ENCODE measurements at places on chromosomes 6 and 20.

DNA sequence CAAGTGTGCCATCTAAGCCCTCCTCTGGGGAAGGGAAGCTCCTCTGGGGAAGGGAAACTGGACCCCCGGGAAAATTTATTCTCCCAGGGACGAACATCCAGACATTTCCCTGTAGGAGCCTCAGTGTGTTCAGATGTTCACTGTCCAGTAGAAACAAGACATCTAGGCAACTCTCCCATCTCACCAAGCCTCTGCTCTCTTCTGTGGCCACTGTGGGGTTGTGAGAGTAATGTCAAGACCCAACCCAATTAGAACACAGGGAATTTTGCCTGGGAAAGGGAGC, 3.6 kb upstream of the PTGIS start:
- no peak for DNase-seq

- no peak for DNase-seq
These were observed 249.3 kb downstream of the TBX18 start for GRCh38 chr6:84515067-84515466.

DNA sequence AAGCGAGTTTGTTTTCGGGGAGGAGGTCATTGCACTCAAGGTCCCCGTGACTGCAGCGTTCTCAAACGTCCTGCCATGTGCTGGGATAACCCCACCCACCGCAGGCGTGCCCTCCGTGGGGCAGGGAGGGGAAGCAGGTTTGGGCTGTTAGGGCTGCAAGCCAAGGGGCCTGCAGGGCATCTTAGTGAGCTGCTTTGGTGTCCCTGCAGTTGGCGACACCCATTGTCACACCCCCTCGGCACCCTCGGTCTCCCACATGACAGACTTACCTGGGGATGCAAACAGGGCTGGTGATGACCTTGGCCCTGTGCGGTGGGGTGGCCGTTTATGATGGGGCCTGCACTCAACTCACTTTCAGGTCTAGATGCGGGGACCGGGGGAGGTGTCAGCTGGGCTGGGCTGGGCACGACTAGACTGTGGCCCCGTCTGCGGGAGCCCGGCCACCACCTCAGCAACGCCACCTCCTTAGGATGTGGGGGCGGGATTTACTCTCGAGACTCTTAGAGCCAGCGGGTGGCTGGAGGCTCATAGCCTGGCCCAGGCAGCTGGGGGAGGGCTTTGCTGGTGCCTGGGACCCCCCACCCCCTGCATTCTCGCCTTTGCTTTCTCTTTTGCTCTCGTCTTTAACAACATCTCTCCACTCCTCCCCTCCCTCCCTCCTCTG, 6.5 kb upstream of the GATA5 start:
- DNase-seq, result no peak

DNA sequence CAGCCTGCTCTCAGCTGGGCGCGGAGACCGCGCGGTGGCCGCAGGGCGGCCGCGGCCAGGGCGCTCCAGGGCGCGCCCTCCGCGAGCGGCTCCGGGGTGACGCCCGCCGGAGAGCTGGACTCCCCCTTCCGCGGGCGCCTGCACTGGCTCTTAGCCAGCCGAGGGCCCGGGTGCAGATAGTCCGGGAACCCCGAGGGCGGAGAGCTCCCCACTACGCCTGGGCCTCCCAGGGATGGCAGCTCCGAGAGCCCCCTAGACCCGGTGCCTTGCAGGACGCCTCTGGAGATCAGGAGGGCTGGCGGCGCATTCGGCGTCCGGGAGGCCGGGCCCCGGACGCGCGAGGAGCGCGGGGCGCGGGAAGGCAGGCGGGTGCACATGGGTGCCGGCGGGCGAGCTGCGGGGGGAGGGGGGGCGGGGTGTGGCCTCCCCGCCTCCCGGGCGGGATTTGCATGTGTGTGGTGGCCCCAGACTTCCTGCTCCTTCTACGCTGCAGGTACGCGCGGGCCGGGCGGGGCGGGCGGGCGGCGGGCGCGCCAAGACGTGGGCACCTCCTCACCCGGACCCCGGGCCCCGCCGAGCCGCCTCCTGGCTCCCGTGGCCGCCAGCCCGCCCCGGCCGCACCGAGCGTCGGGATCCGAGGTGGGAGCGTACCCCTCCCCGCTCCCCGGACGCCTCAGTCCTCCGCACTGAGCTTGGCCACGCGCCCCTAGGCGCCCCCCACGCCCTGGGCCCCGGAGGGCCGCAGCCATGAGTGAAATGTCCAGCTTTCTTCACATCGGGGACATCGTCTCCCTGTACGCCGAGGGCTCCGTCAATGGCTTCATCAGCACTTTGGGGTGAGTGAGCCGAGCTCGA, at the start of gene ITPR3:
Gene ITPR3 (plus strand): TSS at position 467 of the 855 bp plus-strand sequence. CDS start 281 bp downstream, at position 748.
- DNase-seq, result peak; percentile 69

DNA sequence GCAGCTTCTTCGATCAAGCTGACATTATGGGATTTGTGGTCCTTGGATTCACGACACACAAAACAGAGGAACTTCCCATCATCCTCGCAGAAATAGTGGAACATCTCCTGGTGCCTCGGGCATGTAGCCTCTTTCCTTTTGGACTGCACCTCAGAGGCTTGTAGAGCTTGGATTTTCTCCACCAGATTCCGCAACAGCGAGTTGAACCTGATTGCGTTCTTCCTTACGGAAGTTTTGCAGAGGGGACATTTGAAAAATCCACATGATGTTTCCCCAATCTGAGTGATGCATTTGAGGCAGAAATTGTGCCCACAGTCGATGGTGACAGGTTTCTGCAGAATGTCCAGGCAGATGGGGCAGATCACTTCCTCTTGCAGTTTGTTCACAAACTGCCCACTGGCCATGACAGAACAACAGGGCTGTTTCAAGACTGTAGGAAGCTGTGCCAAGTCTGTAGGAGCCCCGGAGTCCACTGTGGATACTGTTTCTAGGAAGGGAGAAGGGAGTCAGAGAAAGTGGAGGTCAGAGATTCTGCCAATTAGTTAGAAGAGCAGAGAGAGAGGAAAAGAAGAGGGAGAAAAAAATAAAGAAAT, 392 bp downstream of the TRIM31 start:
- DNase-seq, result no peak

- DNase-seq, result no peak
These were observed 51.7 kb upstream of the HSF2 start for GRCh38 chr6:122347751-122348150.

DNA sequence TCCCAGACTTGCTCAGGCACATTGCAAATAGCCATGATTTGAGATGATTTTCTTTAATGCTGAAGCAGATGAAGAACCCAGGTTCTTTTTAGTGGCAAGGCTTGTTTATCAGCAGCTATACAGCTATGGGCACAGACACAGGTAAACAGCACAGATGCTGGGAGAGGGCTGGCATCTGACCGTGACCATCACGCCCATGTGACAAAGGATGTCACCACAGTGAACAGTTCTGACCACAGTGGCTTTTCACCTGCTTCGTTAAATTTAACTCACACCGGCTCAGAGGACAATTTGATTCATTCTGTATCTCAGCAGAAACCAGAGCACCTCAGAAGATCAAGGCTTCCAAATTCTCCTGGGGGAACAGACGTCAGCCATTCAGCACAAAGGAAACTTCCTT, 142.6 kb downstream of the CDH26 start:
- no peak for DNase-seq

DNA sequence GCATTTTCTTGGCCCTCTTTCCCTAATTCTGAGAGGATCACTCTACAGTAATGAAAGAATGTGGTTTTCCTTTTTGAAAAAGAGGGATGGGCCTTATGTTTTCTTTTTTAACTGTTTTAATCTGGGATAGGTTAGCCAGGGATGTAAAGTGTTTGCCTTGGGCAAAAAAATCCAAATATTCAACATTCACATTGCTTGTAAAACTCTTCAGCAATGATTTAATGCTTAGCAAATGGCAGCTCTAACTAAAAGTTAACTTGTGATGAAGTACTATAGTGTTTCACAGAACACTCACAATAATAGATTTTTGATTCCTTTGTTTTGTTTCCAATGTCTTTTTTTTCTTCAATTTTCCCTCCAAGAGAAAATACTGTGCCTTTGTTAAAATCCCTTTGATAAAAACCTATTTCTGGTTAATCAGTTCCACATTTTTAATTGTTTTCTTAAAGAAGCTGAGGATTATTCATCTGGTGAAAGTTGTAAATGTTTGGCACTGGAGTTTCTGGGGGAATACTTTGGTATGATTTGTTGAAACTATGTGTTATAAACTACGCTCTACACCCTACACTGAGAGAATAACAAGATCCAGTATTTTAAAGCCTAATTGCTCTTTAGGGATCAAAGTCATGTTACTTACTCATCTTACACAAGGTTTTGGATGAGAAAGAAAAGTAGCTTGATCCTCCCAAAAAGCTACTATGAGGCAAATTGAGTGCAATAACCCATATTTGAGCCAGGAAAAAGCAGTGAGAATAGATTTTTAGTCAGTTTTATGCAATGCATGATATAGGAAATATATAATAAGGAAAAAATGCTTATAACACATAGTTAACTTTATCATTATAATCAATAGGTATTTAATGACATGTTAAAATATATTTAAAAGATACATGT, 335.8 kb downstream of the EPHA7 start:
- DNase-seq, result no peak

DNA sequence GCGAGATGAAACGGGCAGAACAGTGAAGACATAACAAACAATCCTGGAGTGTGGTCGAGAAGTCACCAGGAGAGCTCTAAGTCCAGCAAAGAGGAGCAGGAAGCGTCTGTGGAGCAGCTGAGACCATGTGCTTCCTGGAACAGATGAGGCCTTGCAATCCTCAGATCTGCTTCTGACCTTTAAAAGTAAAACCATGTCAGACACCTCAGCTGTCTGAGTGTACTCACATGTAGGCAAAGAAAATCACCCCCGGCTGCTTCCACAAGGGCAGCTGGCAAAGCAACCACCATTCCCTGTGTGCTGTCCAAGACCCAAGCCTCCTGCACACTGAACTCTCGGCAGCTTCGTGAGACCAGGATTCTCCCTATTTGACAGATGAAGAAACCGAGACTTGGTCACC, 76.6 kb downstream of the EDN3 start:
- DNase-seq, result no peak

DNA sequence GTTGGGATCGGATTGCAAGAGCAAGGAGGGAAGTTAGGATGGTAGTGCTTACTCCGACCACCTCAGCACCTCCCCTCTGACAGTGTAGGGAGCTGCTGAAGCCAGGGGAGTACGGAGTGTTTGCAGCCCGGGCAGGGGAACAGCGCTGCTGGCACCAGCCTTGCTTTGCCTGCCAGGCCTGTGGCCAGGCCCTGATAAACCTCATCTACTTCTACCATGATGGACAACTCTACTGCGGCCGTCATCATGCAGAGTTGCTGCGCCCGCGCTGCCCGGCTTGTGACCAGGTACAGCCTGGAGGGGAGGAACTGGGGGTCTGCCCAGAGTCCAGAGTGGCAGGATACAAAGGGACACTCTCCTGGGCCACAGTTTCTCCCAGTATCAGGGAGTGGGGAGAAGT, 2.2 kb upstream of the TOMM6 start:
- DNase-seq, result no peak

- no peak for DNase-seq
These were observed 54.5 kb downstream of the TRMT11 start for GRCh38 chr6:126040826-126041225.

- DNase-seq, result no peak
These were observed 6.5 kb downstream of the PTPRK start for GRCh38 chr6:128513878-128514277.

DNA sequence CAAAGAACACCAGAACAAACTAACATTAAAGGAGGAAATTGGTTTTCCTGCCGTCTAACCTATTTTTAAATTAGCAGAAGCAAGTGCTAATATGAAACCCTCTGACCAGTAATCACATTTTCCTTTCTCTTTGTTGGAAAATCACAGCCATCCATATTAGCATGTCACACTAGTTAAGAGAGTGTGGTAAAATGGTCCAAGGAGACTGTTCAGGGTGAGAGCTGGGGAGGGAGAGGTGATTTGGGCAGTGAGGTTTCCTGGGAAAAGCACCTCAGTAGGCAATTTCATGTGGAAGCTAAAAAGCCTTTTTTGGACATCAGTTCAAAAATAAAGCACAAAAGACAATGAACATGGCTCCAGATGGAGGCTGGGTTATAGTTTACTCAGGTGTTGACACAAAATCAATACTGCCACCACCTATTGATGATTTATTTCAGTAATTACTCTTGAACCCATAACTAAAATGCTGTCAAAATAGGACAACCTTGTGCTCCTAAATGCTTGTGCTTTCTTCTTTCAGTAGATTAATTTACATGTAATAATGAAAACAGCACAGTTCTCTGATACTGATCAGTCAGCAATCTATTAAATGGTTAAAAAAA, 333.2 kb downstream of the SAMD5 start:
- DNase-seq, result no peak

DNA sequence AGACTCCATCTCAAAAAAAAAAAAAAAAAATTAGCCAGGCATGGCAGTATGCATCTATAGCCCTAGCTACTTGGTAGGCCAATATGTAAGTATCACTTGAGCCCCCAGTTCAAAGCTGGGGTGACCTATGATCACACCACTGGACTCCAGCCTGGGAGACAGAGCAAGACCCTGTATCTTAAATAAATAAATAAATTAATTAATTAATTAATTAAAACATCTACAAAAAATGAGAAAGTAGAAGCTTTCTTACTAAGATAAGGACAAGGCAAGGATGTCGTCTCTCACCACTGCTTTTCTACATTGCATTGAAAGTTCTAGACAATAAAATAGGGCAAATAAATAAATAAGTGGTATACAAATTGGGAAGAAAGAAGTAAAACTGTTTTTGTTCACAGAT, 134.3 kb upstream of the CARMIL1 start:
- DNase-seq, result no peak

DNA sequence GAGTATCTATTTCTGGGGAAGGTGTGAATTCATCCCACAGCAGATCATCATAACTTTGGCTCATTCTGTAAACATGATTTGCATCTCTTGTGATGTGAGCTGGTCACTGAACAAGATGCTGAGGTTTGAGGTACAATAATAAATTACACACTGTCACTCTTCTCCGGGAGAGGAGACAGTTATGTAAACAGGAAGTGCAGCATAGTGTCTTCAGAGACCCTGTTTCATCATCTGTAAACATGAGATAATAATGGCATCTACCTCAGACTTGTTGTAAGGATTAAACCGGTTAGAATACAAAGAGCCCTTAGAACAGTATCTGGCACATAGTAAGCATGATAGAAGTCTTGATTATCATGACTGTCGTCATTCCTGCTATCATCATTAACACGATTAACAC, 125.2 kb downstream of the TBC1D7 start:
- no peak for DNase-seq

DNA sequence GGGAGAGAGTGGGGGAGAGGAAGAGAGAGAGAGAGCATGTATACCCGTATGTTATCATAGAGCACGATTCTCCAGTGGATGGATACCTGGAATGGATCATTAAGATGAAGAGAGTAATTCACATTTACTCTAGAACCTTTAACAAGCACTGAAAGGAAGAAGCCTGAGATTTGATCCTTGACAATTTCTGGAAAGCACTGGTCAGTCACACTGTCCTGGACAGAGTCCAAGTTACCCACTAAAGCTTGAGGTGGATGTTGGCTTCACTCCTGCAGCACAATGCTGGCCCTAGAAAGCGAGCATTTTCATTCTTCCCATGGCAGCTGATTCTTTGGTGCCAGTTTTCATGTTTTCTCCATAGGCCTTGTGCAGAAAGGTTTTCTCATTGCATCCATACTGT, 25.6 kb downstream of the NFYA start:
- DNase-seq, result no peak

GRCh38 chr6:111761783-111762312, 111.4 kb downstream of the FYN start:
- DNase-seq, result no peak

- DNase-seq, result no peak
These were observed 95.8 kb upstream of the SCAF8 start for GRCh38 chr6:154637392-154637791.

- no peak for DNase-seq
These were observed 60.4 kb downstream of the FOXO3 start for GRCh38 chr6:108621117-108621516.

Measured in T follicular helper cell (primary cell).